ENCODE measurements at places on chromosomes 4 and X. TPM values are rescaled to one million over a fixed set of nuclear protein-coding genes. Genes with fewer than 3 reads are reported as not detected.

TCEAL6 gene
- not detected for total RNA-seq

MAGEB4 gene
- not detected for total RNA-seq

MAGEA1 gene
- total RNA-seq: not detected

FRMD7 gene
- not detected for total RNA-seq

PARM1 gene
- total RNA-seq: 0.38 TPM

HSFX3 gene
- not detected for total RNA-seq

SUPT20HL2 gene
- not detected for total RNA-seq

CCNA2 gene
- total RNA-seq: 2.0 TPM

PRICKLE3 gene
- total RNA-seq: 12.6 TPM

HOPX gene
- 6.3 TPM for total RNA-seq

GNRHR gene
- total RNA-seq: not detected

CXorf65 gene
- total RNA-seq: 33.8 TPM

XAGE2 gene
- not detected for total RNA-seq

CABS1 gene
- not detected for total RNA-seq

GPR82 gene
- not detected for total RNA-seq

ZNF81 gene
- 11.5 TPM for total RNA-seq

VGLL1 gene
- not detected for total RNA-seq

MTNR1A gene
- total RNA-seq: not detected

TRO gene
- 3.0 TPM for total RNA-seq

LRAT gene
- total RNA-seq: not detected

GAGE12F gene
- not detected for total RNA-seq

ASMTL gene
- 48.8 TPM for total RNA-seq

GLUD2 gene
- 0.29 TPM for total RNA-seq

CEP135 gene
- 23.6 TPM for total RNA-seq

QRFPR gene
- total RNA-seq: not detected

ITM2A gene
- 108 TPM for total RNA-seq

RNF175 gene
- total RNA-seq: 3.7 TPM

FRMPD3 gene
- total RNA-seq: 0.86 TPM

RHOXF2B gene
- not detected for total RNA-seq

TCEAL7 gene
- total RNA-seq: not detected
